ENCODE measurements at places on chromosomes 11 and 22.
A peak's percentile ranks its signal among the peaks of the same experiment; 100 is the strongest.

DNA sequence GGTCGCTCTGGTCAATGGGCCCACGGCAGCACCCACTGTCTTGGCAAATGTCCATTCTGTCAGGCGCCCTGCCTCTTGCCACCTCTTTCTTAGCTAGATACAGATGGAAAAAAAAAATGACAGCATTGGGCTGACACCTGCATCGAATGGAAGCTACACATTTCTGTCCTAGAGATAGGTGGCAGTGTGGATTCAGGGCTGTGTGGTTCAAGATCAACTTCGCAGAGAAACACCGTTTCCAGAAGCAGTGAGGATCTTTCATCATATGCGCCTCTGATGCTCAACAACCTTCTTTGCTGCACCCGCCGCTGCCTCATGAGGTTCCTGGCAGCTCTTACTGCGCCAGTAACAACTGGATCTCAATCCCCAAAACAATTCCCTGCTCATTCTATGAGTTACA lies 236.3 kb downstream of the KIRREL3 start:
- no peak for DNase-seq

DNA sequence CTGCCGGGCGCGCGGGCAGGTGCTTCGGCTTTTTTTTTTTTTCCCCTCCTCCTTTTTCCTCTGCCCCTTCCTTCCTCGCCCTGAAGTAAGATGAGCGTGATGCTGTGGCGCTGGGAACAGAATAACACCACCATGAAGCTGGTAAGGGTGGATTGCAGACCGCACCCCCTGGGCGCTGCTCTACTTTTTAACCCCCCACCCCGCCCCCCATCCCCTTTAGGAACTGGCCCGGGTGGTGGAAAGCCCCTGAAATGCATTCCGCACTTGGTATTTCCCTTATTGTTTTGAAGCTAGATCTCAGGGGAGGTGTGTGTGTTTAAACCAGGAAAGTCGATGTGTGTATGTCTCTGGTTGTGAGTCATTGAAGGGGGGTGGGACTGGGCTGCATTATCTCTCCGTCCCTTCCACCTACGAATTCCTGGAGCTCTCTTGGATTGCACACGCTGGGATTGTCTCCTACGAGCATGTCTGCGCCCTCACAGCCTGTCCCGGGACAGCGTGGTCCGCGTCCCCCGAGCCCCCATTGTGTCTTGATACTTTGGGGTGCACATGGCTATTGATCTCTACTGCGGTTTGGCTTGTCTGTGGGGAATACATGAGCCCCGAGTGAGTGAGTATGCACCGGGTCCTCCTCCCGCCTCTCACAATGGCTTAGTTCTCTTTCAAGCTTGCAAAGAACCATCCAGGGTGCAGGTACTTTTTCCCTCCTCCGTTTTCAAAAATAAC lies 64.9 kb downstream of the NAV2 start:
- no peak for DNase-seq

GRCh38 chr11:64620381-64620971 lies 29.5 kb downstream of the SLC22A12 start:
- no peak for DNase-seq

DNA sequence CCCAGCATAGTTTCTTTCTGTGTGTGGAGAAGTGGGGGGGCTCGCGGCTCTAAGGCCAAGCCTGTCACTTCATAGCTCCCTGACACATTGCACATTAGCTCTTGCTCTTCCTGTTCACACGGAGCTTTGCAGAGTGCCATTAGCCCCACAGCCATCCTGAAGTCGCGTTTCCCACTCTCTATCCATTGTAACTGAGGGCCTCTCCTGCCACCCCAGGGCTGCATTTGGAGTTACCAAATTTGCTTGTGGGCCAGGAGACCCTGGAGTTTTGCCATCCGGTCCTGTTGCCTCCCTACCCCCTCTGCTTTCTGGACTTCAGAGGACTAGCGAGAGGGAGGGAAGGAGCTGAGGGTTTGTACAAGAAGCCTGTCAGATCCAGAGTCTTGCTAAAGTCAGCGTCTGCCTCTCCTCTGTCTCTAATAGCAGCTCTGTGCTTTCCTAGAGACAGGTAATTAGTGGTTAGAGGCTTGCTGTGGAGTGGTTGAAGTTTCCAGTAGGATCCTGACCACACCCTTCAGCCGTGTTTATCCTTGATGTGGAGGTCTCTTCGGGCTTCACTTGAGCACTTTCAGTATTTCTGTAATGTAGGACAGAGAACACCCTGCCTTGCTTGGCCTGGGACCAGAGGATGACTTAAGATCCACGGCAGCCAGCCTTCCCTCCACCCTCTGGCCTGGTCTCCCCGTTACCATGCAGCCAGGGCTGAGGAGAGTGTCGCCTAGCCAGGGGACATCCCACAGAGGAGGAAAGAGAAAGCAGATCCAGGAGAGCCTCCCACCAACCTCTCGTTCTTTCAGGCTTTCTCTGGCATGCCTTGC lies 14.1 kb downstream of the DCPS start:
- no peak for DNase-seq

GRCh38 chr11:117299351-117300282 lies 8.5 kb downstream of the BACE1-AS start:
- DNase-seq, result no peak

- no peak for DNase-seq
Measured at GRCh38 chr22:19693981-19694670, 20.2 kb upstream of the SEPTIN5 start.

GRCh38 chr11:13329670-13330356 lies 52.2 kb downstream of the BMAL1 start:
- DNase-seq, result no peak

GRCh38 chr11:133053124-133053776 lies 479.1 kb downstream of the OPCML start:
- DNase-seq, result no peak

DNA sequence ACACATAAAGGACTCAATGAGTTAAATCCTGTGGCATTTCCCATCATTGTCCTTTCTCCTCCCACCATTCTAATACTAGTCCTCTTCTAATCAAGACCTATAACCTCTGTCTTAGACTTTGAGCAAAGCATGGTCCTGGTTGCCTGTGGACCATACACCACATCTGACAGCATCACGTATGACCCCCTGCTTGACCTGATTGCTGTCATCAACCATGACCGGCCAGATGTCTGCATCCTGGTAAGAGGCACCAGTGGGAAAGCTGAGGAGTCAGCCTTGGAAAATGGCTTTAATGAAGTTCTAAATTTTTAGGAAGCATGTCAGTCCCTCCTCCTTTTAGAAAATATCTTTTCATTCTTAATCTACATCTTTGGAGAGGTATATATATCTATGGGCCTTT lies 25.8 kb downstream of the POLA2 start:
- DNase-seq, result no peak

DNA sequence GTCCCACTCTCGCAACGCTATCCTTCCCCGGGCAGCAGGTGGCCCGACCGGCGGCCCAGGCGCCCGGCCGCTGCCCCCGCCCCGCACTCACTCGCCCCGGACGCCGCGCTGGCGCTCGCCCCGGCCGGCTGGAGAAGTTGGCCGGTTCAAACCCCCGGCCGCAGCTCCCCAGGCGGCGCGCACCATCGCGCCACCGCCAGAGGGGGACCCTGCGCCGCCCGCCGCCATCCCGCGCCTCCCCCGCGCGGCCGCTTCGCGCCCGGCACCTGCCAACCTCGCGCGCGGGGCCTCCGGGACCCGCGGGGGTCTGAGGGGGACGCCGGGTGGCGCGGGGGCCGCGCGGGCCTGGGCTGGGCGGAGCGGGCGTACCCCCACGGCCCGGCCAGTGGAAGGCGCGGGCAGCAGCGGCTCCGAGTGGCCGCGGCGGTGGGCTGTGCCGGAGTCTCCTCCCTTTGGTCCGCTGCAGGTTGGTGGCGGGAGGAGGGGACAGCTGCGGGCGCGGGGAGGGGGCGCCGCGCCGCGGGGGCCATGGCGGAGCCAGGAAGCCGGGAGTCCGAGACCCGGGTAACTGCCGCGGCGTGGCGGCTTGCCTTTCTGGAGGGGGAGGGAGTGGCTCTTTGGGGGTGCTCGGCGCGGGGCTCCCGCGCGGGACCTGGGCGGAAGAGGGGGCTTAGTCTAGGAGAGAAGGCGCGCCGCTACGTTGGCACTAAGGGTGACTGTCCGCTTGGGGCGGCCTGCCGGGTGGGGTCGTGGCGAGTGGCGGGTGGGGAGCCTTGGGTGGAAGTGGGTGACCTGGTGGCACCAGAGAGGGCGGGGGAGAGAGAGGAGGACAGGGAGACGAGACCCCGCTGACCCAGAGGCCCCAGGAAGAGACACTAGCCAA lies at the start of the genes MPST and TST:
Gene MPST, plus strand, starts transcription at position 434 of the 883 bp plus-strand sequence. Its CDS starts 95 bp downstream, at position 529.
Gene TST, minus strand, starts transcription at position 139 of the 883 bp plus-strand sequence. CDS start 715 bp downstream, outside the sequence.
- peak; percentile 19 for DNase-seq

GRCh38 chr11:10751581-10751940 lies 515 bp downstream of the CTR9 start:
- no peak for DNase-seq

DNA sequence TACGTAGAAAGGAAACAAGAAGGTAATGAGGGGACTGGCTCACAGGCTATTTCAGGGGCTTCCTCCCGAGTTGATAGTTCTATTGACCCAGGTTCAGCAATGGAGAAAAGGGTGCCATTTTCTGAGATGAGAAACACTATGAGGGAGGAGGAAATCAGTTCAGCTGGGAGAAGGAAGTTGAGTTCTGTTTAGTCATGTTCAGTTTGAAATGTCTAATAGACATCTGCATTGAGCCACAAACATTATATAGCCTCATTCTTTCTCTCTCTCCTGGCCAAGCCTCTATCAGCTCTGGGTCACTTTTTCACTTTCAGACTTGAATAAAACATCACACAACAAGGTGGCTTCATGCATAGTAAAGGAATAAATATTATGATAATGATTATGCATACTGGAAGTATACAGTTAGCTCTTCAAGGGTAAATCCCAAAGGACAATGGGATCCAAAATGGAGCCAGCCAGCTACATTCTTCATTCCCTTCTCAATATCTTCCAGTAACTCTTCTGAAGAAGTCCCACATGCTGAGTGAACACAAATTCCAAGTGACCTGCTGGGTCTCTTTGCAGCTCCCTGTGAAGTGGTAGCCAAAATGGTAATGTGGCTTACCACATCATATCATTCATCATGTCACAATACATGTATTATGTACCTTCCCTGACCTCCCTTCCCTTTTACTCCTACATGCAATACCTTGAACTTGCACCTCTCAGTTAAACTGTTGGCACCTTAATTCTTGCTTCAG lies 80.9 kb upstream of the CD44 start:
- no peak for DNase-seq

DNA sequence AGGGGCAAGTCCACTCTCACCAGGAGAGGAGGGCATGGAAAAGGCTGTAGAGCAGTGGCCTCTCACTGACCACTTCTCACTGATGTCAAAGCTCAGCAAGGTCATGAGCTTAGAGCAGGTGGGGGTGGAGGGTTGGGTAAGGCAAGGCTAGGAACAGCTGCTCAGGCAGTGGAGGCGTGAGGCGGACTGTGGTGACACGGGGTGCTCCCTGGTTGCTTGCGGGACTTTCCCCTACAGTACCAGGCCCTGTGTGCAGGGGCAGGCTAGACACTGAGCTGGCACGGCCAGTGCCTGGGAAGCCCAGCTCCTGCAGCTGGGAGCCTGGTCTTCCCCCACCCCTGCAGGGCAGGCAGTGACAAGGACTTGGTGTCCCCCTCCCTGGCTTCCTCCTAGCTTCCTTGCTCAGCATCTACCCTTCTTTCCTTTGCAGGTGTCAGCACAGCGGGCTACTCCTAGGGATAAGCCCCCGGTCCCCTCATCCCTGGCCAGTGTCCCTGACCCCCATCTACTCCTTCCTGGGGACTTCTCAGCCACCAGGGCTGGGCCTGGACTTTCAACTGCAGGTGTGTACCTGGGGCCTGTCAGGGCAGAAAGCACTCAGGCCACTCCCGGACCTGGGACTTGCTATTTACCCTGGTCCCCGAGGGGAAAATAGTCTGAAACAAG lies 45.6 kb downstream of the PISD start:
- no peak for DNase-seq

DNA sequence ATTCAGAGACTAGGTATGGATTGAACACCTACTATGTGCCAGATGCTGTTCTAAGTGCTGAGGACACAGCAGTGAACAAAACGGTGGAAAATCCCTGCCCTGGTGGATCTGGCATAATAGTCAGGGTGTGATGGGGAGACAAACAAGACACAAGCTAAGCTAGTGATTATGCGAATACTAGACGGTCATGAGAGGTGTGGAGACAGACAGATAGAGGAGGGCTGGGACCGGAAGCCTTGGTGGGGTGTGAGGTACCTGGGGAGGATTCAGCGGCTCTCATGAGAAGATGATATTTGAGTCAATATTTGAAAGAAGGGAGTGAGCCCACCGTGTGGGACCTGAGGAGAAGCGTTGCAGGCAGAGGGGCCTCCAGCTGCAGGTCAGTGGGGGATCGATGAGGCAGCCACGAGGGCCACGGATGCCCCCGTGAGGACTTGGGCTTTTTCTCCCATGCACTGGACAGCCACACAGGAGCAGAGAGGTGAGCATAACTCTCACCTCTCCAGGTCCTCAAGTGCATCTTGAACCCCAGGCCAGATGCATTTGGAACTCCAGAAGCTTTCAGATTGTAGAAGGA lies 4.7 kb downstream of the CD5 start:
- DNase-seq, result no peak

- no peak for DNase-seq
Measured at GRCh38 chr22:38163844-38164550, 17.6 kb downstream of the PLA2G6 start.

GRCh38 chr11:96925862-96926261 lies 536.0 kb downstream of the JRKL start:
- no peak for DNase-seq

DNA sequence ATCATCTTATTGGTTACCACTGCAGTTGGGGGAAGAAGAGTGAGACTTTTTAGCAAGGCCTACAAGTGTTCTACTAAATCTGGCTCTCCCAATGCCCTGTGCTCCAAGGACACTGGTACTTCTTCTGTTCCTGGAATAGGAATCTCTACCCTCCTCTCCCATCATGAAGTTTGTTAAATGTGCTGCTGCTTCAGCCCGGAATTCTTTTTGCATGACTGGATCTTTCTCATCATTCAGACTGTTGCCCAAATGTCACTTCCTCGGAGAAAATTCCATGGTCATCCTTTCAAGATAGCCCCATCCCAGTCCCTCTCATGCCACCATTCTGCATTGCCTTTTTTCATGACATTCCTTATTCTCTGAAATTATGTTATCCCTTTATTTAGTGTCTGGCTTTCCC lies 400.8 kb downstream of the SOX6 start:
- DNase-seq, result no peak

DNA sequence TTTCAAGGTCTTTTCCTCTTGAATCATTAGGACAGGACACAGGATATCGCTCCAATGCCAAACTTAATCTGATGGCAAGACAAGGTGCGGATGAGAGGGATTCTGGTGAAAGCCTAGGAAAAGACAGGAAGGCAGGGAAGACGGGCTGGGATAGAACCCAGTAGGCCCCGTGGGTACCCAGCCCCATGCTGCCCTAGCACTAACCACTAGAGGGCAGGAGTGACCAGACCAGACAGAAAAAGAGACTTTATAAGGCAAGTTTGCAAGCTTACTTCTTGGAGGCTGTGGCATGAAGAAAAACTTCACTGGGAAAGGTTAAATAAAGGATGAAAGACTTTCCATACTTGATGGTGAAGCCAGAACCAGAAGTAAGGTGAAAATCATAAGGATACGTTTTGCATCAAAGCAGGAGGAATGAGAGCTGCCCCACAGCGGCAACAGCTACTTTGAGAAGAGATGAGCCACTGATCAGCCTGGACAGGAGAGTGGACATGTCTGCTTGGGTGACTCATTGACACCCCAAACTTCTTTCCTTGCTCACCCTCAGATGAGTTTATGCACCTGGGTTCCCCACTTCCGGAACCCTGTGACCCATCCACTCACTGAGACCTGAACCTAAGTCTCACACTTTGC lies 39.8 kb downstream of the SYN3 start:
- no peak for DNase-seq

Measured in stimulated activated CD8-positive, alpha-beta memory T cell treated with anti-CD3 and anti-CD28 coated beads, Interleukin-7, amount 100 ng/mL, for 4 hours (primary cell).